Retinal pigment epithelial cell (primary cell): ENCODE measurements at places on chromosomes 3 and 15.

- no peak for DNase-seq
These were observed 218.1 kb downstream of the CLSTN2 start for GRCh38 chr3:140152851-140153639.

- no peak for DNase-seq
These were observed 10.9 kb downstream of the TTLL3 start for GRCh38 chr3:9820946-9821345.

DNA sequence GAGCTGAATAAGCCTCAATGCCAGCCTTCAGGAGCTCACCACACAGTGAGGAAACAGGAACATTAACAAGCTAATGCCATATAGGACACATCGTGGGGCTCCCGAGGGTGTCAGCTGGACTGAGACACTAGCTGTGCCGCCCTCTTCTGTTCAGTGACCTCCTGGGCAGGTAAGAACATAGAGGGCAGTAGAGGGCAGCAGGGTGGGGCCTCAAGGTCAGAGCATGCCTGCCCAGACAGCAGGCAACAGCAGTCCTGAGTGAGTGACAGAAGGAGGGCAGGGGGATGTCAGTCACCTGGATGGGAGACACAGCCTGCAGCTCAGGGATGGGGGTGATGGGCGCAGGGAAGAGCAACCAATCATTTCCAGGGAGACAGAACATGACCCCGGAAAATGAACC, 15.5 kb downstream of the NTRK3 start:
- no peak for DNase-seq

DNA sequence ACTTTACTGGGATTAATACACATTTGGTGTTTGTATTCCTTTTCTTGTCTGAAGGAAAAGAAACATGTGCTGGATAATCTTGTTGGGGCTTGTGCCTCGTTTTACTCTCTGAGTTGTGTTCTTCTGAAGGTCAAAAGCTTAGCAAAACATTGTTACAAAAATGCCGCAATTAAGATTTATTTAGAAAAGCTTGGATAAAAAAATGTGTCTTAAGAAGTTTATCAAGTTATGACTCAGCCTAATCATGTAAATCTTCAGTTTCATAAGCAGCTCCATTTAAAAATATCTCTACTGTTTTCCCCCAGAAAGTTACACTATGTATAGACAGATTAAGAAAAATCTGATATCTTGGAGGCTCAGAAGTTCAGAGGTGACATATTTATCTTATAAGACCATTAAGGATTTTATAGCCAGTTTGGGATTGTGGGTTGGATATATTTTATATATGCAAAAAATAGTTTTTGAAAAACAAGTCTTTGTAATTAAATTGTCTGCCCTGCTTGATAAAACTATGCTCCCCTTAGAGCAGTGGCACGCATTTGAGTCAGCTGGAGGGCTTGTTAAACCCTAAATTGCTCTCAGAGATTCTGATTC, 56.5 kb downstream of the CLDN11 start:
- peak; percentile 71 for DNase-seq

GRCh38 chr15:58593870-58594269, 155.6 kb downstream of the ADAM10 start:
- no peak for DNase-seq

DNA sequence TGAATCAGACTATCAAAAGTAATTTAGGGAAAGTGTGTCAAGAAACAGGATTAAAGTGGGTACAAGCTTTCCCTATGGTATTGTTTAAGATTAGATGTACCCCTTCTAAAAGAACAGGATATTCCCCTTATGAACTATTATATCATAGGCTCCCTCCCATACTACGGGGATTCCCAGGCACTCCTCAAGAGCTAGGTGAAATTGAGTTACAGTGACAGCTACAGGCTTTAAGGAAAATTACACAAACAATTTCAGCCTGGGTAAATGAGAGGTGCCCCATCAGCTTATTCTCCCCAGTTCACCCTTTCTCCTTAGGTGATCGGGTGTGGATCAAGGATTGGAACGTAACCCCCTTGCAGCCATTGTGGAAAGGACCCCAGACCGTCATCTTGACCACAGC, 240.8 kb upstream of the CNTN6 start:
- DNase-seq, result no peak

DNA sequence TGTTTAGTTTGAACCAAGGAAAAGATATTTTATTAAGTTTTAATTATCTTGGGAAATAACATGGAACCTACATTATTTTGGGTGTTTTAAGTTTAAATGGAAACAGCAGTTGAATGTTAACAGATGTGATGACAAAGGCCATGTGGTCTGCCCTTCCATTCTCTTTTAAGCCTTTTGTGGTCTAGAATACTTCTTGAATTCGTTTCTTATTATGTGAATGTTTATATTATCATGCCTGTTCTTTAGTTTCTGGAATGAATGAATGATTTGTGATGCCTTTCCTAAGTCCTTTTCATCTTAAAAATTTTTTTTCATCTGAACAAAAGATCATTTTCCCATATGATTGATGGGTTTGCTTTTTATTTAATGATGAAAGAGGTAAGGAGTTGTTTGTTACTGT, 44.6 kb downstream of the SNRK start:
- no peak for DNase-seq

DNA sequence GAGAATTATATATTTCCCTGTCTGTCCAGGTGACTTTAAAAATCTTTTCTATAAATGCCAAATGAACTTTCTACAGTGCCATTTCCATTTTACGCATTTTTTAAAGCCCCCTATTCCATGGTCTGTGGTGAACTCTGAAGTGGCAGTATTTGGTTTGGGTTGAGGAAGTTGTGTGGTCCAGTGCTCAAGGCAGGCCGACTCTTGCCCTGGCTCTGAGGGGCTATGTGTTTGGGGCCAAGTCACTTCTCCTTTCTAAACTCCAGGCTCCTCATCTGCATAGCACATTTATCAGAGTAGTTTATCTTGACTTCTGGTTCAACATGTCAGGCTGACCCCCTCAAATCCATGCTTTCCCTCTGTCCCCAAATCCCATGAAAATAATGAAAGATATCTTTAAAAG, 14.1 kb downstream of the TTC21A start:
- DNase-seq, result no peak

DNA sequence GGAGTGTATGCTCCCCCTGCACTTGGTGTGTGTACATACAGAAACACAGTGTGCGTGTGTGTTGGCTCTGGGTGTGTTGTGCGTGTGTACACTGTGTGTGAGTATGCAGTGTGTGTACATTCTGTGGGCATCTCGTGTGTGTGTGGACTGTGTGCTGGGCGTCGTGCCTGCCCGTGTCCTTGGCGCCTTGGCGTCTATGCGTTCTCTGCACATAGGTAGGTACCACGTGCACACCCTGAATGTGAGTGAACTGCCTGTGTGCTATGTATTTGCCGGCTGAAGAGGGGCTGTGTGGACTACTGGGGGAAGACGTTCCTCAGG, 481 bp upstream of the ECE2 start:
- DNase-seq, result no peak
